ENCODE measurements at places on chromosomes 7 and 10. TPM values are rescaled to one million over a fixed set of nuclear protein-coding genes. Genes with fewer than 3 reads are reported as not detected.

Gene LIPJ
- not detected for total RNA-seq

Gene RET
- total RNA-seq, result 8.4 TPM

Gene CD36
- 0.60 TPM for total RNA-seq

Gene PPP1R3C
- 1.7 TPM for total RNA-seq

Gene CYP2C9
- not detected for total RNA-seq

Gene ZNF365
- 0.42 TPM for total RNA-seq

Gene LMTK2
- total RNA-seq, result 26.8 TPM

Gene PLXNA4
- 0.76 TPM for total RNA-seq

Gene VPS37D
- total RNA-seq, result 3.8 TPM

Gene HECW1
- total RNA-seq, result 10.5 TPM

Gene FHIP2A
- total RNA-seq, result 14.0 TPM

Gene GPR26
- total RNA-seq, result 0.09 TPM

Gene ANLN
- total RNA-seq, result 90.1 TPM

Gene C10orf90
- not detected for total RNA-seq

Gene AQP1
- total RNA-seq, result 0.17 TPM

Gene PI4K2A
- total RNA-seq, result 21.9 TPM

Gene HOXA7
- not detected for total RNA-seq

Gene UCN3
- total RNA-seq, result not detected

Gene TASOR2
- 73.8 TPM for total RNA-seq

Gene NUTM2E
- total RNA-seq, result 0.28 TPM

Gene TMEM178B
- total RNA-seq, result 15.8 TPM

Gene SSC4D
- 11.8 TPM for total RNA-seq

Gene TMEM236
- total RNA-seq, result 0.11 TPM

Gene BHLHA15
- total RNA-seq, result 2.7 TPM

Gene MSRB2
- total RNA-seq, result 9.6 TPM

Gene ARPC1A
- total RNA-seq, result 155 TPM

Gene CALCR
- total RNA-seq, result 3.0 TPM

Gene CALHM3
- 0.17 TPM for total RNA-seq

Gene ZNF138
- 20.2 TPM for total RNA-seq

Gene APBB1IP
- total RNA-seq, result not detected

Gene LARP4B
- total RNA-seq, result 78.6 TPM

Gene LRRD1
- total RNA-seq, result not detected

Gene DPP6
- 6.8 TPM for total RNA-seq
